Right atrium auricular region (tissue), 2 donors: ENCODE measurements at places on chromosomes 6 and 20.

DNA sequence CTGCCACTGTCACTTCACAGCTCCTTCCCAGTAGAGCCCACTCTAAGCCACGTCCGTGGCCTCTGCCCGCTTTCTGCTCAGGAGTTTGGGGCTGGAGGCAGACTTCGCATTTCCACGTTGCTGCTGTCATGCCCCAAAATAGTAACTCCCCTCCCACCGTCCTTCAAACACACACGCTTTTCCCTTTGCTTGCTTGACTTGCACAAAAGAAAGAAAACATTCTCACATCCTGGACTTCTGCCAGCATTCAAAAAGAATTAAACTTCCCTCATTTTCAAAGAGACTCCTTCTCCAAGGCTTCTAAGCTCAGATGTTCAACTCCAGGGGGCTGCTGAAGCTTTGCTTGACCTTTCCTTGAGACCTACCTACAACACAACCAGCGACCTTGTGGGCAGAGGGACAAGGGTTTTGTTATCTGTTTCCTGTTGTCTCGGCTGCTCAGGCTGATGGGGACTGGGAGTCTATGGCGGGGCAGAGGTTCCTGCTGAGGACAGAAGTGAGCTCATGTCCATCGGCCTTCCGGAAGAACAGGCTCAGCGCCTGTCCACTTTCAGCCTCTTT, 263.8 kb upstream of the FOXQ1 start:
- no peak for DNase-seq

DNA sequence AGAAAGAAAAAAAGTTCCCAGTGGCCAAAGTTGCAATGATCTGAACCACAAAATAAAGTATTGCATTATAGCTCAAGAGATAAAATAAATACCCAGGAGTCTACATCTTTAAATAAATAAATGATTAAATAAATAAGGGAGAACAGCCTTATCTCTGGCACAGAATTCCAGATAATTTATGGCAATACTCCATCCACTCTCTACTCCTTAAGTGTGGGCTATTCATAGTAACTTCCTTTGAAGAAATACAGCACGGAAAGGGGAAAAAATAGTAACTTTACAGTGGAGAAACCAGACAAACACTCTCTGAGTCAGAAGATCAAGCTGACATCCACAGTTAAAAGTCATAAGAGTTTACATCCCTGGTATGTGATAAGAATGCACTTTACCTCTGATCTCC, 11.6 kb downstream of the AURKA start:
- no peak for DNase-seq

DNA sequence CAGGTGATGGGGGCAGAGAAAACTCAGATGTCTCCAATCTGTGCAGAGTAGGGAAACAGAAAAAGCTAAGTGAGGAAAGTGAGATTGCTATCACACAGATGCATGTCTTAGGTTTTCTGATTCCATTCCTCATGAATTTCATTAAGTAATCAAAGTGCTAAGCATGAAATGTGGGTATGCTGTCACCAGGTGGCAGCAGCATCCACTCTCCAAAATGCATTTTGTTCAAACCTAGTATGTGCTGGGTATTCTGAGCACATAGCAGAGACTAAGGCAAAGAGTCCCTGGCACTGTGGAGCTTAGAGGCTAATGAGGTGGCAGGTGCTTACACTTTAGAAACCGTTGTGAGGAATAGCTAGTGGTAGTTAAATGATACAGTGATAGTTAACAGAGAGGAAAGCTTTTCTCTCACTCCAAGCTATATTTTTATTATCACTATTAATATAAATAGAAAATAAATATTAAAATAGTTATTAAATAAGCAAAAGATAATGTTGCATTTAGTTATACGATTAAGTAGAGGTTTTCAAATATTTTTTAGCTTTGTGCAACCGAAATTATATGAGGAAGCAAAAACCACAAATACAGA, 179.5 kb downstream of the CDH26 start:
- no peak for DNase-seq

- no peak for DNase-seq
Observed at GRCh38 chr6:163260111-163260895, 154.2 kb upstream of the QKI start.

DNA sequence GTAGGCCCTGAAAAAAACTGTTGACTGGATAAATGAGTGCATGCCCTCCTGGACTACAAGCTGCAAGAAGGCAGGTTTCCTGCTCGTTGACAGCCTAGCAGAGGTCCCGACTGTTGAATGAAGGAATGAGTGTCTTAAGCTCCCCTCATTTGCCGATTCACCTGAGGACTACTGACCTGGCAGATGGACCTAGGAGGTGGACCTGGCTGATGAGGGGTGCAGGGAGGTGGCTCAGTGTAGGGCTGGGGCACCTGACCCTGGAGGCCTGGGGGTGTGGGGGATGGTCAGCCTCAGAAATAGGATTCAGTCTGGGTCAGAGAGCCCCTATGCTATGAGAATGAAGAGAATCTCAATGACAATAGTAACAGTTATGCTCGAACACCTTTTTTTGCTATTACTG, 11.6 kb upstream of the TFAP2C start:
- no peak for DNase-seq

DNA sequence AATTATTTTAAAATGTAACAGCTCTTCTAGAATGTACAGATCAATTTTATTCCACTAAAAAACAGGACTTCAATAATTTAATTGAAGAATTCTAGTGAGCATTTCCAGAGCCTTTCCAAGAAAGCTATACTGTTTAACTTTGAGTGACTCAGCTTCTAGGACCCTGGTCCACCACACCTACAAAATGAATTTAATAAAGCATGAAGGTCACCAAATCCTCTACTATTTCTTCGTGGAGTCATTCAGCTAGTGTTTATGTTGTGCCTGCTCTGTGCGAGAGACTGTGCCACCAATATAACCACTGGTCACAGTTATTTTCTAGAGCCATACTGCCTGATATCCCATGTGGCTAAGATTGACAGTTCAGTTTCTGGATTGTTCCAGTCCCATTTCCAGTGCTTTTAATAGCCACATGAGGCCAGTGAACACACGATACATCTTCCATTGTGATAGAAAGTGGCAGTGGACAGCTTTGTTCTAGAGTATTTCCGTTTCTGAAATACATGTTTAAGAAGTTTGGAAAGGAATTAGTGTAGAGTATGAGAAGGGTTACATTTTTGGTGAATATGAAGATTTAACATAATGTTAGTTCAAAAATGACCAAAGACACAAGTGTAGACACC, 160.7 kb downstream of the MTHFD1L start:
- no peak for DNase-seq

GRCh38 chr6:133595111-133595761, 293.7 kb upstream of the TCF21 start:
- DNase-seq, result no peak

GRCh38 chr6:12507636-12508035, 208.9 kb upstream of the PHACTR1 start:
- no peak for DNase-seq

DNA sequence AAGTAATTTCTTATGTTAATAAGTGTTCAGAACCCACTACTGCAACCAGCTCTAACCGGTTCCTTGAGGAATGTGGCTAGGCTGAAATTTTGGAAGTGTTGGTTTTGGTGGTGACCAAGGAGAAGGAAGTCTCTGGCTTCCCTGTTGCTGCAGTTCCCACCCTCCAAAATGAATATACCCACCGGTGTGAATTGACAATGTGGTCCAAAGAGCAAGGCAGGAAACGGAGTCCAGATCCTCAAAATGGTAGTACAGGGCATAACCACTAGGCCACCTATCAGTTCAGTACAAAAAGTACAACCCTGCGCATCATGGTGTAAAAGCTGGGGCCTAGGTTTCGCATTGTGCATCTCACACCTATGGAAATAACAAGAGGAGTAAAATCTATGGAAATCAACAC, 2.8 kb downstream of the ADNP start:
- no peak for DNase-seq

DNA sequence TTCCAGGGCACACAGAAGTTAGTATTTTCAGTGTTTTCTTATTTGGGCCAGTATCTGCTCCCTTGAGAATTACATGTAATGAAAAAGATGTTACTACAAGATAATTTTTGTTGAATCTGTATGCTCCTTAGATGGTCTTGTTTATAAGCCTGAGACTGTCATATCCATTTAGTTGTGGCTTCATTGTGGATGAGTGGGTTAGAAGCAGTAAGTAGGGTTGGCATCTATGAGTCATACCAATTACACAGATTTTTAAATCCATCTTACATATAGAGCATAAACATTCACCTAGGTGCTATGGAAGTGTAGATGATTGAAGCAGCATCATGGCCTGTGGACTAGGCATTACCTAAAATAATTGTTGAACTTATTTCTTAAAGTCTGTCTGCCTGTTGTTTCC, 13.5 kb upstream of the BAG2 start:
- DNase-seq, result no peak

GRCh38 chr6:96836631-96837080, 621 bp downstream of the GPR63 start:
- DNase-seq, result no peak

DNA sequence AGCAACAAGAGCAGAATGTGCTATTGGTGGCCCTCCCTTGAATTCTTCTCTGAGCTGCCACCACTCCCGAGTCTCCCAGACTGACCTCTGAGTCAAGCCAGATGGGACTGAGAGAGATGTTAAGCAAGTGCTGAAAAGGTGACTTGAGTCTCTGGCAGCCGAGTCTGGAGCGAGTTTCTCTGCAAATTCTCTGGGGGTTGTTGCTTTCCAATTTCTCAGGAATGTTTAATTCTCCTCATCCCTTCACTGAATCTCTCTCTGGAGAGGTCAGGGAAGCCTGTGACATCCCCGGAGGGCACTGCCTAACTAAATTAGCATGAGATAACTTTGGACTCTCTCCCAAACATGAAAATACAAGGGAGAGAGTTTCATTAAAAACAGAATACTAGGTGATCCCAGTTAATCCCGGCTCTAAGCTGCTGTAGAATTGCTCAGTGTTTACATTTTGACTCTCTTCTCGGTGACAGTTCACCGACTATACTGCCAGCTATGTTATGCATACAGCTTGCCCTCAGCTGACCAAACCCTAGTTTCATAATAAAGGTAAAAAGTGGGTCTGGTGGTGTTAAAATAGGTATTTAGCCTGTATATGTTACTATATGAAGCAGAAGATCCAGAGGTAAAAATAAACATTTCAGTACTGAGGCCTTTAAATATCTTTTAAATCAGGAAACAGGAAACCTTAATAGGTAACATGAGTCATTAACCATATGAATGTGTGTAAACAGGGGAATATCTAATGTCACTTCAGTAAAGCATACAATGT, 157.9 kb downstream of the FOXC1 start:
- DNase-seq, result peak; percentile 82

GRCh38 chr6:166486536-166486880, 100.0 kb downstream of the RAMACL start:
- DNase-seq, result no peak

- no peak for DNase-seq
Observed at GRCh38 chr20:20593447-20594170, 118.8 kb downstream of the RALGAPA2 start.

DNA sequence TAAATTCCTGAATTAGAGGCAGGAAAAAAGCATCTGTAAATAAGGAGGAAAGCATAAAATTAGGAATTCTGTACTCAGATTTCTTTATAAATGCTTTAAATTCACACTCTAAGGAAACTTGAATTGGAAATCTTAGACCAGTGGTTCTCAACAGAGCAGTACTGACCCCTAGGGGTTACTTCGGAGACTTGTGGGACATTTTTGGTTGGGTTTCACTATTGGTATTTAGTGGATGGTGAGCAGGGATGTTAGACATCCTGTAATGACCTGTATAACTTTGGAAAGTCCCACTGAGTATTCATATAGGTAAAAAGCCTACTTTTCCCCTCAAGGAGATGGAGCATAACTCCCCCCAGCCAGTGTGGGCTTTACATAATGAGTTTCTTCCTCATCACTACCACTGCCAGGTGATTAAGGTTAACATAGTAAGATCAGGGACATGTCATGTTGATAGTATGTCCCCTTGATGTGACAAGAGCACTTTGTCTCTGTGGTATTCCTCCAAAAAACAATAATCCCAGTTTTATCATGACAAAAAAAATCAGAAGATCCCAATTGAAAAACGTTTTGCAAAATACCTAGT, 31.0 kb downstream of the GLO1 start:
- no peak for DNase-seq
